A549 treated with AZD2906 at 1 μM for 4 hours (cell line): ENCODE measurements at places on chromosomes 7 and 10. TPM values are rescaled to one million over a fixed set of nuclear protein-coding genes. Genes with fewer than 3 reads are reported as not detected.

Gene HMX3
- total RNA-seq = 0.06 to 0.10 TPM (median 0.09 TPM) in 4 of 5 replicates, not detected in the other

Gene SLC26A4
- 0.03 to 0.14 TPM (median 0.07 TPM) in 5 replicates for total RNA-seq

Gene HUS1
- 16.5 to 19.8 TPM (median 17.1 TPM) in 5 replicates for total RNA-seq

Gene CALML3
- not detected in 5 replicates for total RNA-seq

Gene HOXA2
- total RNA-seq = 0.40 to 0.85 TPM (median 0.76 TPM) in 5 replicates

Gene SMKR1
- total RNA-seq = 7.4 to 8.4 TPM (median 7.8 TPM) in 5 replicates
